T follicular helper cell (primary cell): ENCODE measurements at places on chromosomes 5 and 9.

- DNase-seq: peak; percentile 12
These were observed 52.1 kb downstream of the C9orf50 start for GRCh38 chr9:129568560-129569501.

- no peak for DNase-seq
These were observed 44.9 kb upstream of the SLC12A2 start for GRCh38 chr5:128038643-128039042.

DNA sequence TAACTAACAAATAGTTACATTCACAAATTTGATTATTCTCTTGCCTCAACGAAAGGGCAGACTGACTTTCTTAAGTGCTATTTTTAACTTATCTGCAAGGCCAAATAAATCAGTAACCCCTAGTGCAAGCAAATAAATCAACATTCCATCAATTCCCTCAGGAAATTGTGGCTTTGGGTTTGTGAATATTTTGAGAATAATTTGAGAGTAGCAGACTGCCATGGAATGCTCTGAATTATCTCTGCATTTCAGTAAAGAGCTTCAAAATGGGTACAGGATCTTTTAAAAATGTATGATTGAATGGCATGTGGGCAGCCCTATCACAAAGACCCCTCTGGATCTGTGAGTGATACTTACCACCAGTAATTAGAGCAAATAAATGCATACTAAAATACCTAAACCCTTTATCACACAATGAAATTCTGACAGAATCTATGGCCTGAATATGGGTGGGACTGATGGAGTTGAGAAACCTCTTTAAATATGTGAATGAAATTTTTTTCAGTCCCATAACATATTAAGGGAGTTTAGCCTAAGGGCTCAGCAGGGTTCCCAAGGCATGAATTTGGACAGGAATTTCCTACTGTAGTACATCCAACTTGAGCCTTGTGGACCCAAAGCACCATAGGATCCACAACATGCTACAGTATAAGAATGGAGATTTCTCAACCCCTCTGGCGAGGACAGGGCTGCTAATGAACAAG, 92.5 kb upstream of the ITGA2 start:
- no peak for DNase-seq

DNA sequence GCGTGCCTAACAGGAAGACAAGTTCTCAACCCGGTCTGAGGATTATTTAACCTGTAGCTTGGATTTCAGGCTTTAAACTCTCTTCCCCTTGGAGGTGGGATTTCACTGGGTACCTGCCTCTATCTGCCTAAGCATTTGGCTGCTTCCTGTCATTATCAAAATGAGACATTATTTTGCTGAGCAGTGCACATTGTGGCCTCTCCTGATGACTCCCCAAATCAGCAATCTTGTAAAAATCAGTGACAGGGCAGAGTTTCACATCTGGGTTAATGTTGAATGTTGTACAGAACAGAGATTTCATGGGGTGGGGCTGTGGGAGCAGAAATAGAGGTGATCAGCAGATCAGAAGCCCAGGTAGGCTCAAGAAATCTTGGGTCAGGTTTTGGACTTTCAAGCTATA, 605.9 kb downstream of the ELAVL2 start:
- no peak for DNase-seq

GRCh38 chr9:86201474-86202337, 57.8 kb downstream of the C9orf153 start:
- DNase-seq: no peak

GRCh38 chr9:137303893-137304382, 1.9 kb upstream of the NRARP start:
- DNase-seq: no peak

DNA sequence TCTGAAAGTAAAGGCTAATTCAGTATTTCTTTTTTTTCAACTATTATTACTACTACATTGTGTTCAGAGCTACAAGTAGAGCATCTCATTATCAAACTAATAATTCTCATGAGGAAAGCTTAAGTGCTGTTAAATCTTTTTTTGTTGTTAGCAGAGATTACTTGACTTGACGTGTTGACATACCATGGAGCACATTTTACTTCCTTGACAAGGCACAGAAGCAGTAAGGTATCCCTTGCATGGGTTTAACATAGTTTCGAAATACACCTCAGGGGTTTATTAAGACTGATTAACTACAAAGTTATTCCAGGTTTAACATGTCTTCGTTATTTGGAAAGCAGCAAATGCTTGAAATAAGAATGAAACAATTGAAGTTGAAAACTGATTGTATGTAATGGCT, 7.0 kb downstream of the SPDL1 start:
- DNase-seq: no peak

- no peak for DNase-seq
These were observed 41.9 kb downstream of the NCS1 start for GRCh38 chr9:130213911-130214761.

- DNase-seq: no peak
These were observed 32.6 kb downstream of the SPATA31D1 start for GRCh38 chr9:82021198-82021597.

DNA sequence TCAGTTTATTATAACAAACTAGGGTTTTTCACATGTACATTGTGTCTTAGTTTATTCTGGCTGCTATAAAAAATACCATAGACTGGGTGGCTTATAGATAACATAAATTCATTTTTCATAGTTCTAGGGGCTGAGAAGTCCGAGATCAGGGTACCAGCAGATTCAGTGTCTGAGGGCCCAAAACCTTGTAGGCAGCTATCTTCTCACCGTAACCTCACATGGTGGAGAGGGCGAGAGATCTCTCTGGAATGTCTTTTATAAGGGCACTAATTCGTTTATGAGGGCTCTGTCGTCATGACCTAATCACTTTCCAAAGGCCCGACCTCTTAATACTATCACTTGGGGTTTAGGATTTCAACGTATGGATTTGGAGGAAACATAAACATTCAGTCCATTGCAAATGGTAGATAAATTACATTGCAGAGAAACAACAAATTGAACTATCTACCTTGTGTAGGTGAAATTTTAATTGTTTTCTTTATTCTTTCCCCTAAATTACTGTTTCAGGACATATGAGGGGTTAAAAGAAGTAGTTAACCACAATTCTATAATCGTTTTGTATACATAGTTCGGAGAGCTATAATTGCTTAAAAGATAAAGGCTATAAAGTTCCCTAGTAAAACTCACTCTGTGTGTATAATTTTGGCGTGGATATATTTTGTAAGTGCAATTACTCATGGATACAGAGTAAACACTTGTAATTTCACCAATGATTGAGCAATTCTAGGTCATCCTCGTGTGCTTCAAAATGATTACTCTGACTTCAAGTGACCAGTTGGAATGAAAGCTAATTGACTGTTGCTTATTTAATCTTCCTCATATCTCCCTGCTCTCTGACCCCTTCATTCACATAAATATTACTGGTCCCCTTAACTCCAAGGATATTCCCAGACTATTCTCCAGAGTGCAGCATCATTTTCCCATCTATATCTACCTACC, 247.5 kb upstream of the TMEM161B start:
- no peak for DNase-seq

GRCh38 chr5:11069041-11069440, 308.0 kb upstream of the DAP start:
- DNase-seq: no peak

GRCh38 chr5:151110122-151110681, 29.4 kb upstream of the TNIP1 start:
- DNase-seq: no peak

DNA sequence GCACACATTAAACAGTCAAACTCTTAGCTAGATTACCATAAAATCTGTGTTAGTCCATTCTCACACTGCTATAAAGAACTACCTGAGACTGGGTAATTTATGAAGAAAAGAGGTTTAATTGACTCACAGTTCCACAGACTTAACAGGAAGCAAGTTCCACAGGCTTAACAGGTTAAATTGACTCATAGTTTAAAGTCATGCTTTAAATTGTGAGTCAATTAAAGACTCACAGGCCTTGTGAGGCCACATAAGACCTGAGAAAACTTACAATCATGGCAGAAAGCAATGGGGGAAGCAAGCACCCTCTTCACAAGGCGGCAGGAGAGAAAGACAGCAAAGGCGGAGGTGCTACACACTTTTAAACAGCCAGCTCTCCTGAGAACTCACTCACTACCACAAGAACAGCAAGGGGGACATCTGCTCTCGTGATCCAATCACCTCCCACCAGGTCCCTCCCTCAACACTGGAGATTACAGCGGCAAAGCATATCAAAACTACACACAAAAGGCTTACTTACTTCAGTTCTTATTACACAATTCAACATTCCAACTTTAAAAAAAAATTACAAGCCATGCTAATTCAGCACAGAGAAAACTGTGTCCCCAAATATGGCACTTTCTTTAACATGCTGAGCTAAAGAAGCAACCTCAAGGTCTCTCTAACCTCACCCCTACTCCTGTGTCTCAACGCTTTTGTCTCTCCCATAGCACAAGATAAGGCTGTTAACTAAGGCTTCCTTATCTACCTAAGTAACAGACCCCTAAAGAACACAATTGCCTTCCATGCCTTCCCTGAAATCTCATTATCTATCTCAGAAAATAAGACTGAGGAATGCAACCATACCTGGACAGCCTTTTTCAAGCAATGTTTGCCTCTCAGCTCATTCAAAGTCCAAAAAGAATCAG, 805.1 kb downstream of the NR2F1-AS1 start:
- no peak for DNase-seq

- no peak for DNase-seq
These were observed 480.6 kb upstream of the CYLC2 start for GRCh38 chr9:102514541-102514940.

DNA sequence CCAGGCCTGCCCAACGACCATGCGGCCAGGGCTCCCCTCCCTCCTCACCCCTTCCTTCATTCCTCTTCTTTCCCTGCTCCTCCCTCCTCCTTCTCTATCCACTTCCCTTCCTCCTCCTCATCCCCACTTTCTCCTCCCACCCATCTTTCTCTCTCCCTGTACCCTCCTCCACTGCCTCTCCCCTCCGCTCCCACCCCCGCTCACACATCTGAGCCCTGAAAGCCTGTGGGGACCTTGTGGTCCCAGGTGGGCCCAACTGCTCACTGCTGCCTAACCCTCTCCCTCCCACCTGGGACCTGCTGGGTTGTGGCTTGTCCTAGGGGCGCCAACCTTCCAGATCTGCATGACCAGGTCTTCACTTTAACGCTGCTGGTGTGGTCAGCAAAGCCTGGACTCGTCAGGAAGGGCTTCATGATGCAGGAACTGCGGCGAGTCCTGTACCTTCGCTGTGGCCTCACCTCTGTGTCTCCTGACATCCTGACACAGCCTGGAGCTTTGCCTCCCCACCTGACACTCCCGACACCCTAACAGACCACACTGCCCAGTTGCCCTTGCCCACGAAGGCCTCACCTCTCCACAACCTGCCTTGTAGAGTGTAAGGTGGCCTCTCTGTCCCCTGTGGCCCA, 34.6 kb downstream of the C5orf15 start:
- no peak for DNase-seq

GRCh38 chr5:79962575-79963222, 28.4 kb downstream of the MTX3 start:
- no peak for DNase-seq

- no peak for DNase-seq
These were observed 93.7 kb downstream of the SNCAIP start for GRCh38 chr5:122405751-122406150.
